ENCODE measurements at places on chromosomes 7 and 10. TPM values are rescaled to one million over a fixed set of nuclear protein-coding genes. Genes with fewer than 3 reads are reported as not detected.

The CALML5 gene
- not detected for total RNA-seq

- DNase-seq = no peak
Observed at GRCh38 chr7:66036788-66037187, 38.8 kb upstream of the ASL start.

- DNase-seq = no peak
Observed at GRCh38 chr10:95648138-95648537, 8.4 kb downstream of the ALDH18A1 start.

The SLC26A4 gene
- 16.7 TPM for total RNA-seq

The CRPPA gene
- total RNA-seq = 1.9 TPM

GRCh38 chr7:150855476-150856302, 3.4 kb downstream of the AOC1 start:
- no peak for DNase-seq

The NACAD gene
- 0.16 TPM for total RNA-seq

- peak; percentile 26 for DNase-seq
Observed at GRCh38 chr7:27946351-27946750, 206.4 kb downstream of the TAX1BP1 start.

- DNase-seq = no peak
Observed at GRCh38 chr10:124322191-124322980, 96.3 kb downstream of the OAT start.

The CAPZA2 gene
- total RNA-seq = 252 TPM

The HOGA1 gene
- total RNA-seq = 3.9 TPM

GRCh38 chr7:30988351-30989005, 24.7 kb downstream of the GHRHR start:
- no peak for DNase-seq

GRCh38 chr10:120493411-120494312, 36.6 kb downstream of the PLPP4 start:
- no peak for DNase-seq

DNA sequence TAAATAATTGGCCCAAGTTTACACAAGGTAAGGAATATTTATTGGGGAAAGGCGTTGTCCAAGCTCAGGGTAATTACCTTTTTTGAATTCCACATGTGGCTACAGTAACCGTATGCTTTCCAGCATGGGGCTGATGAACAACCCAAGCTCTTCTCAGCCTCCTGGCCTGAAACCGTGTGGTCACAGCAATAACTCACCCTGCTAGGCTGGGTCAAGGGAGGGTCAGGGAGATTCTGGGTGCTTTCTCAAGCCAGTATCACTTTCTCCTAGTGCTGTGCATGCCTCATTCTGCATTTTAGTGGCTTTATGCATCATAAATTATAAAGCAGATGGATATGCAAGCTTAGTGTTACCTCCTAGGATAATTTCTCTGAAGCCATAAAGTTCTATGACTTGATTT, 273.9 kb downstream of the PAXIP1 start:
- no peak for DNase-seq

GRCh38 chr10:7261351-7261750, 149.5 kb downstream of the SFMBT2 start:
- no peak for DNase-seq

DNA sequence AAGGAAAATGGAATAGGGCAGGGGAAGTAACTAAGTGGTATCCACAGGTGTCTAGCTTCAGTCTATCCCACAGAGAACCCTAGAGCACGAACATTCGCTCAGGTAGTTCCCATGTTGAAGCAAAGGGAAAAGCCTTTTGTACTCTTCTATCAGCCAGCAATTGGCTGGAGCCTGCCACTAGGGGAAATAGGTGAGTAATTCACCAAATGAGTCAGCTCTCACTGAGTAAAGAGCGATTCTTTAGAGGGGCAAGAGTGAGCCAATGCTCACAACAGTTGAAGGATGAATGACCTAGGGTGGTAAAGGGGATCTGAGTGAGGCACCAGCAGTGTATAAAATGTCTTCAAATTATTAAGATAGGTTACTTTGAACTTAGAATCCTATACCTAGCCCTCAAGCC, 94.1 kb upstream of the ZNF800 start:
- DNase-seq = no peak

DNA sequence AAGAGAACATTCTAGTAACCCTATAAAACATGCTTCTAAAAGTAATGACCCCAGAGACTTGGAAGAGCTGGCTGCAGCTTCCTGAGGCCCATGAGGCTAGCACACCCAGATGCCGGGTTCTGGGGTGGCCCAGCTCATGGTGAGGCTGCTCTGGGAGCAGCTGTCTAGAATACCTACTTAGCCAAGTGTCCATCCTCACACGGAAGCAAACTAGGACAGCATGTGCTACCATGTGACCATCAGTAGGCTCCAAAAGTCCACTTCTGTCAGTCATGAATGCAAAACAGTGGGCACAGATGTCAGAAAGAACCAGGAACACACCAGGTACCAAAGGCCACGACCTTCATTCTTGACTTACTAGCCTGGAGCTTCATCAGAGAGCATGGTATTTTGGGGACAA, 32.4 kb downstream of the CTBP2 start:
- no peak for DNase-seq

The EIF3B gene
- total RNA-seq = 411 TPM

DNA sequence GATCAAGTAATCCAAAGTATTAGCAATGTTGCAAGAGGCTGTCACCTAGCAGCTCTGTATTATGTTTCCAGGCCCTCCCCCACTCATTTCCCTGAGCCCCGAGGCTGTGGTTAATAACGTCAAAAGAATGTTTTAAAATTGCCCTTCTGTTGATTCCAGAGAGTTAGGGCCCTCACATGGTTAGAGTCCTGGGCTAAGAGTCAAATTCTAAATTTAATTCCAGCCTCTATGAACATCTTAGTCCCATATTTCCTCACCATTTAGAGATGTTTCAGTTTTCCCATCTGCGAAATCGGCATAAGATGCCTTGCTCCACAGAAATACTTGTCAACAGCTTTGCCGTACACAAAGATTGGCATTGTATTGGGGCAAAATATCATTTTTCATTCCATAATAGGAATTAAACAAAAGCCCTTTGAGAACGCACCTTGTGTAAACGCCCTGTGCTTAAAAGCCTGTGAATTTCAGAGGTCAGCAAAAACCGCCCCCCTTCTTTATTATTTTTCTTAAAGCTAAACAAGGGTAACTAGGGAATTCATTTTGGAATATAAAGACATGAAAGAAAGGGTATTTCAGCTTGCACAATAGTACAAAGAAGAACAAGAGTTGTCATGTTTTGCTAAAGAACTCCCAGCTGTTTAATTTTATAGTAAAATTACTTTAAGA, 135.8 kb downstream of the ARID5B start:
- peak; percentile 91 for DNase-seq

- DNase-seq = peak; percentile 33
Observed at GRCh38 chr10:103752680-103753248, 102.6 kb downstream of the SH3PXD2A start.

- DNase-seq = no peak
Observed at GRCh38 chr10:103895411-103896186, 22.4 kb downstream of the STN1 start.

GRCh38 chr10:25263931-25264330, 89.1 kb downstream of the GPR158 start:
- DNase-seq = no peak

DNA sequence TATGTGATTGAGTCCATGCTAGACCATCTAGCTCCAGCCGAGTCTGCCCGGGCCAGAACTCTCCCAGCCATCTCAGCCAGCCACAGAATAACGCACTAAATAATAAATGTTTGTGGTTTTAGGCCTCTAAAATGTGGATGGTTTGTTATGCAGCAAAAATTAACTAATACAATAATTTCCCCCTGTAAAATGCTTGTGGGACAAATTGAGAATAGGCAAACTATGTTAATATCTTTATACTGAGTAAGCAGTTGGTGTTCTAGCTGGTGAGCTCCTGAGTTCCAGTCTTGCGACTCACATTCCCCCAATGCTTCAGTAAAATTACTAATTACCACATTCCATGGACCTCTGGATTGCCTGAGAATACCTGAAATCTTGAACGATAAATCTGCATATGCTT, 316.8 kb upstream of the NFE2L3 start:
- DNase-seq = no peak

The TRPV5 gene
- total RNA-seq = not detected

The PDK4 gene
- 331 TPM for total RNA-seq

GRCh38 chr7:154375956-154376355, 323.8 kb downstream of the DPP6 start:
- DNase-seq = no peak

- DNase-seq = no peak
Observed at GRCh38 chr10:106158241-106158640, 1006.3 kb downstream of the SORCS1 start.

DNA sequence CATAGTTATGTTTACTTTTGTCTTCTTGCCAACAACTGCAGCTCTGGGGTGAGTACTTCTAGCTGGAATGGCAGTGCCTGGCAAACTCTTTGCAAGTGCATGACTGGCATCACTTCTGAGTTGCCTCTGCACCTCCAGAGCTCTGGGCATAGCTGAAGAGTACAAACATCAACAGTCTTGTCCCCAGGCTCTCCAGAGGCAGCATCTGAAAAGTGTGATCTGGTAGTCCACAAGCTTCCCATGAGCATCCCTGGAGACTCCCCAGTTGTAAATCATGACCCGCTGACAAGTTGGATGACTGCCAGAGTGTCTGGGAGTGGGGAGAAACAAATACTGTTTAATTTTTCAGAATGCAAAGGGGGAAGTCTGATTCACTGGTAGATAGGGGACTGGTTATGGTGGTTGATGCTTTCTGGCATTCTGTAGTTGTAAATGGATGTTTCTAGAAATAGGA, 138.9 kb upstream of the CDK13 start:
- DNase-seq = peak; percentile 57

GRCh38 chr10:119251315-119251708, 43.9 kb downstream of the GRK5 start:
- DNase-seq = no peak

The IMMP2L gene
- 58.2 TPM for total RNA-seq

- peak; percentile 51 for DNase-seq
Observed at GRCh38 chr7:19663816-19664462, 44.9 kb downstream of the POLR1F start.

DNA sequence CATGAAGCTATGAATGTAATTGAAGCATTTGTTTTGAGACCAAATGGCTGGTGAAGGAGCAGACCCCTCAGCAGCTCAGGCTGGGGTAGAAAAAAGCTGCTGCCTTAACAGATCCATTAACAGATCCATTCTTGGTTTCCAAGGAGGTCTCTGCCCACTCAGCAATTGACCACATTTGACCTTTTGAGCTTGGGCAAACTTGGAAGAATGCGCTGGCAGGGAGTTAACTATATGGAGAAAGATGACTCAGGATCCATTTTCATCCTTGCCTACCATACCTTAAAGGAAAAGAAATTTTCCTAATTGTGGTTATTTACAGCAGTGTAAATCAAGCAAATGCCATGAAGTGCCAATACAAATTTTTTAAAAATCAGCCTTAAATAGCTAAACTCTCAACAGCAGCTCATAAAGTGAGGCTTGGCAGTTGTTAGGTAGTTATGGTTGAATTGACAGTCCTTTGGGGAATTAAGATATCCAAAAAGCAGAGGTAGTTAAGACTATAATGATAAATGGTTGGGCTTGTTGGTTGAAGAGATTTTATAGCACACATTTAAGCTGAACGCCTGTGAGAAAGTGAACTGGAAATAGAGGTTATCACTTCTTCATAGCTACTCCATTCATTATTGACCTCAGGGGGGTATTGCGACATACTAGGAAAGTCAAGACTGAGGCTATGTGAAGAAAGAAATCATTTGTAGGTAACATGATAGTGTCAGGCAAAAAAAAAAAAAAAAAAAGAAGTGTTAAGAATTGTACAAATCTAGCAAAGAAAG, 83.9 kb downstream of the MKX start:
- DNase-seq = peak; percentile 24

DNA sequence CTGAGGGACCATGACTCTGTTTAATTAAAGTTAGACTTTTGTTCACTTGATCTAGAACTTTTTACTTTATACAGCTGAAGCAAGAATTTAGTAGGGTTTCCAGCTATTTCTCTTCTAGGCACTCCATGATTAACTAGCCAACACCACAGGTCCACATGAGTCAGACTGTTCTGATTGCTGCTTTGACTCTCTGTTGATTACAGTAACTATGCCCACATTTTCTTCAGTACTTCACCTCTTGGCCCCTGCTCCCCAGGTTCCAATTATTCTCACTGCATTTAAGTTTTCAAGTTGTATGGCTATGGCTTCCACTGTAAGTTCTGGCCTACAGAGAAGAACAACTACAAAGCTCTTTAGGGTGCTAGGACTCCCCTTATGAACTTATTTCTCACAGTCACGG, 737.2 kb upstream of the IGFBP3 start:
- DNase-seq = no peak

The BICC1 gene
- total RNA-seq = 7.2 TPM

DNA sequence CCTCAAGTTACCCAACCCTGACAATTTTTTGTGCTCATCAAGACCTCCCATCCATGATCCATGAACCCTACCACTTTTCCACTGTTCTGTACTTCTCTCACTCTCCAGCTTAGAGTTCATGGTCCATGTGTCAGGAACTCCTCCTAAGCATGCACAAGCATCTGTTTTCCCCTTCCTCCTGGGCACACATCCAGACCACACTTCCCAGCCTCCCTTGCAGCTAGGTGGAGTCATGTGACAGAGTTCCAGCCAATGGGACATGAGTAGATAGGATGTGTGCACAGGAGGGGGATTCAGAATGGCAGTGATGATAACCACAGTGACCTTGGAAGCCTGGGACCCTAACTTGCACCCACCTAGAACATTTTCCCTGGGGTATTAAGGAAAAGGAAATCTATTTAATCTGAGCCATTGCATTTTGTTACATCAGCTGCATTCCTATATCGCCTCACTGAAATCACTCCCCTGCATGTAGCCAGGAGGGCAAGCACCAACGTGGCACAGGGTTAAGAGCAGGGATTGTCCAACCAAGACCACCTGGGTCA, 9.6 kb upstream of the FRMPD2 start:
- DNase-seq = no peak

The PNLIPRP2 gene
- 0.34 TPM for total RNA-seq

The MYOF gene
- 8.9 TPM for total RNA-seq

DNA sequence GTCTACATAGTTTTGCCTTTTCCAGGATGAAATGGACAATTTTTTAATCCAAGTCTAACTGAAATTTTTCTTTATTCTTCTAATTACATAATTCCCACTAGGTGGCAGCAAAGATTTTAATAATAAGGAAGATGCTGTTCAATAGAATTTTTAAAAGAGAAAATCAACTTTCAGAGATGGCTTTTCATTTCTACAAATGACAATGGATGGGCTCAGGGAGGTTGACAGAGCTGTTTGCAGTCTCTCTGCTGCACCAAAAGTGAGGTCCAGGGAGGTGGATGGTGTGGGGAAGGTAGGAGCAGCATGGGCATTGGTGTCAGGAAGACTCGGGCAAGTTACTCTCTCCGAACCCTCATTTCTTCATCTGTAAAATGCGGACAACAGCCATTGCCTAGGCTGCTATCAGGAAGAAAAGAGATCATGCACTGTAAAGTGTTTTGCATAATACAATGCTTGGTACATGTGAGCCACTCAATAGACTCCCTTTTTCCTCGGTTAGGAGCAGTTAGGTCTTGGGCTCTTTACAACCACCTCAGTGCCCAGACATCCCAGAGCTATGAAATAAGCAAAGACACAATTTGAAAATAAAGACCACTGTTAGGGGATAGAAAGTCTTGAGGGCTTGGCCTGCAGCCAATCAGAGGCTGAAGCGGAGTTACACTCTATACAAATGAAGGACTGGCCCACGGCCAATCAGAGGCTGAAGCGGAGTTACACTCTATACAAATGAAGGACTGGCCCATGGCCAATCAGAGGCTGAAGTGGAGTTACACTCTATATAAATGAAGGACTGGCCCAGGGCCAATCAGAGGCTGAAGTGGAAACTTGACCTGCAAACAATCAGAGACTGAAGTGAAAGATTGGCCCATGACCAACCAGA, 107.1 kb downstream of the ABLIM1 start:
- DNase-seq = peak; percentile 50

- peak; percentile 10 for DNase-seq
Observed at GRCh38 chr10:113441220-113441619, 111.6 kb upstream of the HABP2 start.
